ENCODE measurements at places on chromosomes 6 and 20.

DNA sequence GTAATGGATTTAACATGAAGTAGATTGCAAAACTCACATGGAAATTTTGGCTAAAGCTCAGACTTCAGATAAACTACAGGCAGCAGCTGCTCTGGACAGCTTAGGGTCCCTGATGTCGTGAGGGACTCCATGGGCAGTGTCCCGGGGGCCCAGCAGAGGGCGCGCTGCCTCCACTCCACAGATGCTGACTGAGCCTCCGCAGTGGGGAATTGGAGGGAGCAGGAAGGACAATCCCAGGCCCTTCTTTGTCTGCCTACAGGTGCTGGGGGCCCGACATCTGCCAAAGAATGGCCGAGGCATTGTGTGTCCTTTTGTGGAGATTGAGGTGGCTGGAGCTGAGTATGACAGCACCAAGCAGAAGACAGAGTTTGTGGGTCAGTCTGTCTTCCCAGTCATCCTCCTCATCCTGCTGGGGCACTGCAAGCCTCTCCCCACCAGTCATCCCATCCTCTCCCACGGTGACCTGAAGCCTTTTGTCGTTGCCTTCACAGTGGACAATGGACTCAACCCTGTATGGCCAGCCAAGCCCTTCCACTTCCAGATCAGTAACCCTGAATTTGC is 35.9 kb downstream of the PLCG1 start:
- DNase-seq = peak; percentile 70

GRCh38 chr20:57250607-57251343 is 15.7 kb downstream of the BMP7 start:
- peak; percentile 16 for DNase-seq

DNA sequence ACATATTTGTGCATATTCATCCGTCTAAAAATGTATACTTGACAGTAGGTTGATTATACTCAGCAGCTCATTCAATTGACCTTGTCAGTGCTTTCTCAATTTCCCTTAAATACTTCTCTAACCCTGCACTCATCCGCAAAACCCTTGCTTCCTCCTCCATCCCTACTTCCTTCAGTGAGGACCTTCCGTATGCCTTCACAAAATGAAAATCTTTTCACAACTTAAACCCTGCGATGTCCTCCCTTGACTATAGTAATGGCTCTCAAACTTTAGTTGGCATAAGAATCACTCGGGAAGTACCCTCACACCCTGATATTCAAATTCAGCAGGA is 5.2 kb downstream of the MBOAT1 start:
- DNase-seq = no peak

DNA sequence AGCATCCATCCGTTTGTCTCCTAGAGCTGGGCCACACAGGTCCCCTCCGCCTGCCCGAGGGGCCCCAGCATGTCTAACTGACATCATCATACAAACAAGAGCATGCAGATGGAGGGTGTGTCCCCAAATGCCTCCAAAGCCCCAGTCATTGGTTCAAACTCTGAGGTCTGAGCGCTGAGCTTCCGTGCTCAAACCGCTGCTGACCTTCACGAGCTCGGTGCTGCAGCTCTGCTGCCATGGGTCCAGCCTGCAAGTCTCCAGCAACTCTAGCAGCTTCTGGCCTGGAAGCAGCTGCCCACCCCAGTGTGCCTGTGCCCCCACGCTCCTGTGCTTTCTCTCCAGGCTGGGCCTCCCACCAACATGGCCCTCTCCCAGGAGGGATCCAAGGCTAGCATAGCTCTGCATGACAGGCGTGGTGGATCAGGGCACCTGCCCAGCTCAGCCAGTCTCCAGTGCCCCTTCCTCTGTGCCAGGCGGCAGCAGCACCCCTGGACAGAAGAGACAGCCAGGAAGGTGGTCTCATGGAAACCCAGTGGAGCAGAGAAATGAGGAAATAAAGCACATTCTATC is 131.6 kb upstream of the PMEPA1 start:
- DNase-seq = no peak

DNA sequence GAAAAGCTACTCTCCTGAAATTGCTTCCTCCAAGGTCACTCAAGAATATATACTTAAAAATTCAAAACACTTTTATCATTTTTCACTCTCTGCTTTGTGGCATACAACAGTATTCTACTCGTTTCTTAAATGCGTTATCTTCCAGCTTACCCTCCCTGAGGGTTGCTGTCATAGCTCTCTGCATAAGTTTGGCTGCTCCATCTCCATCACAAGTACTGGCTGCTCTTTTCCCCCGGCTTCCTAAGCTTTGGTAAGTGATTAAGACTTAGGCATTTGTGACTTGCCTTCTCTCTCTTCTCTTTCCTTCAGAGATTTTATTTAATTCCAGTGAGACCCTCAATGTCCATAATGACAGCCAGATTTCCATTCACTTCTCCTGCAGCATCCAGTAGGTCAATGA is 128.3 kb downstream of the NKAIN2 start:
- DNase-seq = no peak

DNA sequence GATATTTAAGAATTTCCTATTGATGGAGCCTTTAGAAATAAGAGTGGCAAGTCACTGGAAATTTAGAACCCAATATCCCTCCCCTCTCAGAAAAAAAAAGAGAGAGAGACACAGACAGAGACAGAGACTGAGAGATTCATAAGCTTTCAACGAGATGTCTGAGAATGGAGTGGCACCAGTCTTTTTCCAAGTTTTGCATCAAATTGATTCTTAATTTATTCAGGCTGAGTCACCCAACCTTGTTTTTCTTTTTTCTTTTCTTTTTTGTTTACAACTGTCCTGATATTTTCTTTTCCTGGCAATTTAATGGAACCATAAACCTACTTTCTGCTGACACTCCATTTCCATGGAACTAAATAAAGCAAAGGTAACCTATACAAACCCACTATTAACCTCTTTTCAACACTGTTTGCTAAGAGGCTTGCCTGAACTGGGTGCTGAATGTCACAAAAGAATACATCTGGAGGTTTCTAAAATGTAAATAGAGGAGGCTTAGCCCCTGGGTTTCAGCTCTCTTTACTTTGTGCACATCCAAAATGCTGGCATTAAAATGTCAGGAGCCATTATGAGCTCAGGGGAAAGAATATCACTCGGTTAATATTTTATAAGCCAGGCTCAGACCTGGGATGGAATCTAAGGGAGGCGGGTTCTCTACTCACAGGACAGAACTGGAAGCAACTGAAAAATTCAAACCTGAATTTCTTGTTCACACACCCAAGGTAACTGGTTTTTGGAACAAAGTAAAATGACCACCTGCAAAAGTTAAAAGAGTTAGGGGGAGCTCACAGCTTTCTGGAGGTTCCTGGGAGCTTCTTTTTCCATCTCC is 100.8 kb downstream of the BFSP1 start:
- no peak for DNase-seq

DNA sequence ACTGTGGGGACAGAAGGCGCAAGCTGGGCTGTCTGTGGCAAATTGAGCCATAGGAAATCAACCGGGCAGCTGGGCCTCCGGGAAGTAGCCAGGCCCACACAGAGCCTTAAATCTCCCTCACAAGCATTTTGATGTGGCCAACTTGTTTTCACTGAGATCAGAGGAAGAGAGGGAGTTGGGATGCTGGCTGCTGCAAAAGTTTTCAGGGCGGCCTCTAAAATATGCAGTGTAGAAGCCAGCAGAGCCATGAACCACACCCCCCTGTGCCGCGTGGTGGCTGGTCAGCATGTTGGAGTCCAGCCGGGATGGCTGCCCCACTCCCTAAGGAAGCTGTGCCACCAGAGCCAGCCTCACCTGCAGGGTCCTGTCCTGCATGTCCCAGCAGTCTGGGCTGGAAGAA is 167.4 kb downstream of the CDC5L start:
- DNase-seq = no peak

DNA sequence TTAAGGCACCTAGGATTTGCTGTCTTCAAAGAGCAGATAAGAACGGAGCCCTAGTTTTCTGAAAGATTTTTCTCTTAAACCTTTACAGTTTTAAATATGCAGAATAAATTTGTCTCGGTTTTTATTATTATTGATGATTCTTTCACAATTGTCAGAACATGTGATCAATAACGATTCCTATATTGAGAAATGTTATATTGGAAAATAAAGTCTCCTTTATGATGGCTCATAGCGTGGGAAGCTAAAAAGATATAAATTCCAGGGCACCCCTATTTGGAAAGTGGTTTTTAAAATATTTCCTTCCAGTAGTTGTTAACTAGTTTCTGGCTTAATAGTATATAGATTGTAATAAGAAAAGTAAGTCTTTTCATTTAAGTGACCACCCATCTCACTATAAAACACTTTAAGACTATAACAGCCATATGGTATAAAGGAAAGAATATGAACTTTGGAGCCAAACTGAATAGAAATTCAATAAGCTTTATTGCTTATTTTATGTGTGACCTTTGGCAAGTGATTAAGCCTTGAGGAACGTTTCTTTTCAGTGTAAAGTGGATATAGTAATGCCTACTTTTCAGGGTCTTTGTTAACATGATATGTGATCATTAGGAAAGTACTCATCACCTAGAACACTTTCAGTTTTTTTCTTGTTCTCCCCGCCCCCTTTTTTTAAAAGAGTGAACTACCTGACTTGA is 369.6 kb downstream of the LAMA2 start:
- DNase-seq = no peak

DNA sequence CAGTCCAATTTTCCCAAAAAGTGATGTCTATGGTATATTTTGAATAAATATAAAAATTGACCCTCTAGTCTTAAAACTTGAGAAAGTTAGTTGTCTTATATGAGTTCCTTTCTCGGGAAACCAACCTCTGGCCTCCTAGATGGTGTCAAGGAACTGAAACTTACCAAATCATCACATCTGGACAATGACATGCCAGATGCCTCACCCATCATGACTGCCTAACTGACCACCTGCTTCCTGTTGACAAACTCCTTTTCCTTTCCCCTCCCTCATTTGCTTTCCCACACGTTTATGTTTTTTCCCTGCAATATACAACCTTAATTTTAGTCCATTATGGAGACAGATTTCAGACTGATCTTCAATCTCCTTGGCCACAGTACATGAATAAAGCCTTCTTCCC is 731.0 kb downstream of the EPHA7 start:
- DNase-seq = peak; percentile 53

DNA sequence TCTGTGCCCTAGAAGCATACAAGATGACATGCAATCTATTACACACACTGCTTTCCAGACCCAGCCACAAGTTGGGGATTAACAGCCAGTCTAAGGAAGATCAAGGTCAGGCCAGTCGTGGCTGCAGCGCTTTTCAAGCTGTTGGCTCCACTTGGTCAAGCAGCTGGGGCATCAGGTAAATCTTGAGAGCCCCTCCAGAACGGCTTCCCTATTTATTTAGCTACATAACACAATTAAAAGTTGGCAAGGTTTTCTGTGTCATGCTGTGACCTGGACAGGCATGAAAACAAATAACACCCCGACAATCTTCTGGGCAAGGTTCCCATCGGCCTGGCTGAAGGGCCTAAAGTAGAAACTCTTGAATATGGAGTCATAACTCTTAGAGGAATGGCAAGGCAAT is 524.3 kb downstream of the PRKN start:
- DNase-seq = no peak

DNA sequence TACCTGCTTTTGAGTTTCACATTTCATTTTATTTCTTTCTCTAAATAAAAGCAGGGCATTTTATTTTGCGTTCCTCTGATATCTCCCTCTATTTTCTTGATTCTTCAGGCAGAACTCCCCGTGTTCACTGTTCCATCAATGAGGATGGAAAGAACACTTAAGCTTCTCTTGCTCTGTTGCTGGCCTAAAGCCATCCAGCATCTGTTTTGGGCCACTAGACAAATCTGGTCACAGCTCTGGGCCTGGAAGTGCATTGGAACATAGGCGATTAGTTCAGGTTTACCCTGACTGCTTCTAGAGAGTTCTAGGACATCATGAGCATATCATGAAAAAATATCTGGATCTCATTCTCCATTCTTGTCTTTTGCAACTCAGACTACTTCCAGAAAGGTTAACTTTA is 611.2 kb downstream of the UTRN start:
- DNase-seq = no peak

GRCh38 chr20:18007534-18008292 is 38.9 kb downstream of the MGME1 start:
- no peak for DNase-seq

GRCh38 chr6:47147175-47147727 is 105.1 kb upstream of the ADGRF1 start:
- DNase-seq = no peak

- DNase-seq = no peak
Measured at GRCh38 chr20:63636752-63637628, 10.1 kb upstream of the GMEB2 start.

GRCh38 chr6:159462431-159462830 is 230.6 kb downstream of the SOD2 start:
- DNase-seq = no peak

GRCh38 chr6:75268121-75268987 is 16.2 kb downstream of the TMEM30A start:
- DNase-seq = no peak

DNA sequence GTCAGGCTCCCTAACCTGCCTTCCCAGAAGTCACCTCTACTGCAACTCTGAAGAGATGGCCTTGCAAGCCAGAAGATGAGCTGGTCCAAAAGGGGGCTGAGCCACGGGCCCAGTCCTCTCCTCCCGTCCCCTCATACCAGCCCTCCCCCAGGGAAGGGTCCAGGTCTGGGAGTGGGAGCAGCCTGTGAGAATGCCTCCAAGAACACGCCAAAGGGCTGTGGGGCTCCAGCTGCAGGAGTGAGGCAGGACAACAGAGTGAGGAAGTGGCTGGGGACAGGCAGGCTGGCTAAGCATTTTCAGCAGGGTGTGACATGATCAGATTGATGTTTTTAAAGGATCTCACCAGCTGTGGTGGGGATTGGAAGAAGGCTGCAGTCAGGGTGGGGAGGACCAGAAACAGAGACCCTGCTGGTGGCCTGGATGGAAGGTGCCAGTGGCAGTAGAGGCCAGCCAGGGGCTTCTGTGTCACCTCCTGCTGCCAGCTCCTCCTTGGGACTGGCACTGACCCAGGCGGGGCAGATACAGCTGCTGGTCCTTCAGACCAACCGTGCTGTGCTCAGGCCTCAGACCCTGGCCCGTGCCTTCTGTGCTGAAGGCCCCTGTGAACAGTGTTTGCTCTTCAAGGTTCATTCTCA is 257.6 kb downstream of the NRN1 start:
- DNase-seq = no peak

DNA sequence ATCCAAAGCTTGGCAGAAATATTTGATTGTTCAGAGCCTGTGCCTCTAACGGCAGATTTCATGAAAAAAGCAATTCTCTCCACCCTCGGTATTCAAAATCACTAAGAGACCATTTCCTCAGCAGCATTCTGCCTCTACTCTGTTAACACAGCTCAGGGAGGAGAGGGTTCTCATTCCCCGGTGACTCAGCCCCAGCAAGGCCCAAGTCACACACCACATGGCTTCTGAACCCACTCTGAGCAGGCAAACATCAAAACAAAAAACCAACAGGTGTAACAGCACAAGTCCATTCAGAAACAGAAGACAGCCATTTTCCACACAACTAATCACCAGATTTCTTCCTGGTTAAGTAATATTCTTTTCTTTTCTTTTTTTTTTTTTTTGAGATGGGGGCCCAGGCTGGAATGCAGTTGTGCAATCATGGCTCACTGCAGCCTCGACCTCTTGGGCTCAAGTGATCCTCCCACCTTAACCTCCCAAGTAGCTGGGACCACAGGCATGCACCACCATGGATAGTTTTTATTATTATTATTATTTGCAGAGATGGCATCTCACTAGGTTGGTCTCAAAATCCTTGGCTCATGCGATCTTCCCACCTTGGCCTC is 55.4 kb downstream of the GFOD1 start:
- no peak for DNase-seq

- peak; percentile 46 for DNase-seq
Measured at GRCh38 chr20:63775096-63775978, 35.8 kb downstream of the SLC2A4RG start.

- DNase-seq = no peak
Measured at GRCh38 chr6:129497481-129498441, 212.2 kb downstream of the ARHGAP18 start.

Data from kidney capillary endothelial cell (primary cell).